ENCODE measurements at places on chromosomes 5 and 9.

DNA sequence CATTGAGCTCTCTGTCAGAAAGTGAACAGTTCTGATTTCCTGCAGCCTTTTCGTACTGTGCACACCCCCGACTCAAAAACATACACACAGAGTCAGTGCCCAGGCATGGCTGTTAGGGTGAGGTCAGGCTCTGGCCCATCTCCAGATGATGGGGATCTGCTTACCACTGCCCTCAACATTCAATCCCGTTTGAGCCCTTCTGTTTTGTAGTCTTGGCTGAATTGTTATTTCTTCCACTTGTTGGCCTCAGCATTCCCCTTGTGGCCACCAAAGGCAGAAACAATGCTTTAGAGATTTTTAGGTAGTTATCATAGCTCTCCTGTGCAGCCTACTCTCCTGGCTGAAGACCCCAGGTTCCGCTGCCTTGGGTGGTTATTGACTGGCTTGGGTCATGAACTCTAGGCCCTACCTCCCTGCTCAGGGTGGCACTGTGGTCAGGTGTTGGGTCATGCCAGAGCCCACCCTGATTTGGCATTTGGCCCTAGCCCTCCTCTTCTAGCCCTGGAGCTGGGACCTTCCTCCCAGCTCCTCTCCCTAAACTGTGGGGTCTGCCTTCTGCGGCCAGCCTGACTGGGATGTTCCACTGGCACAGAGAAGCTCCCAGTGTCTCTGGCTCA is 7.8 kb upstream of the MYOZ3 start:
- DNase-seq = no peak

GRCh38 chr5:13566871-13567339 is 377.6 kb downstream of the DNAH5 start:
- no peak for DNase-seq

DNA sequence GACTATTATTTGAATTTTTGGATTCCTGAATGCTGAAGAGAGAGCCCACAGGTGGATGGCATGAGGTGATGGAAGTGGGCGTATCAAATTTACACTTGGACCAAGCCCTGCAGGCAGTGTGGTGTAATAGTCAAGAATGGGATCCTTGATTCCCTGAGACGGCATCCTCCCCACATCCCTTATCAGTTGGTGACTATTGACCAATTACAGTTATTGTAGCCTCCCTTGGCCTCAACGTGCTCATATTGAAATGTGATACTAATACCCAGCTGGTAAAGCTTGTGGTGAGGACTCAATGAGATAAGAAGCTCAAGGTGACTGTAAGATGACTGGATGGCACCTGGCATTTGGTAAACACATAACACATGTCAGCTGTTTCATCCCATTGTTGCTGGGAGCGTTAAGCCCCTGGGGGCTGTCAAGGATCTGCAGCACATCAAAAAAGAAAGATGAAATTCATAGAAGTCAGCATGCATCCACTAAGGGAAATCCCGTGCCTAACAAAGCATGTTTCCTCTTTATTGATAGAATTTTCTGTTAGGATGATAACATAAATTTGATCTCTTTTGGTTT is 65.6 kb upstream of the IRX2 start:
- no peak for DNase-seq

DNA sequence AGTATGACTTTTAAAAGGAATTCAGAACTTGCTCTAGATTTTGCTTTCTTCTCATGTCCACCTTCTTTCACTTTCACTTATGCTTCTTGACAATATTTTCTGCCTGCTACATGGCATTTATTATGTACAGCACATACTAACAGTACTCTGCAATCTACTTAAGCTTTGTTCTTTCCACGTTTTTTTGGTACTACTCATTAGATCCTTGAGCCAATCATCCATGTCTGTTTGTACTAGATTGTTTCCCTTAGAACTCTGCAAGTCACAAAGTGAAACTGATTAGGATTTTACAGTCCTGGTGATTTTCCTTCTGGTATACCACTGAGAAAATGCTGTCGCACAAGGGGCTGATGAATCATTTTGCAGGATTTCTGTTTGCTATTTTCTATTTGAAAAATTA is 78.3 kb downstream of the PARP8 start:
- no peak for DNase-seq

DNA sequence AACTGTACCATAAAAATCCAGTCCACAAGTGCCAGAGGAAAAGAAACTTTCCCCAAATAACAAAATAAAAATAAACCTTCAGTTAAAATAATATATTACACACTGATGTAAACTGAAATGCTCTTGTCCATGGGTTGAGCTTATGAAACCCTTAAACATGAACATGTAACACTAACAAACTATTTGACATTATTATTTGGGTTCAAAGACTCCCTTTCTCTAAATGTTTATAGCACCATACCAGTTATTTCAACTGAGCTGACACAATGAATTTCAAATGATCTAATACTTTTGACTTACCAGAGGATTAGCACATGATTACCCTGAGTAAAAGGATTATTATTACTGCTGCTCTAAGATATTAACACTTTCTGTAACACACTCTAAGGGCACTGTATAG is 251.1 kb downstream of the BNC2 start:
- DNase-seq = no peak

DNA sequence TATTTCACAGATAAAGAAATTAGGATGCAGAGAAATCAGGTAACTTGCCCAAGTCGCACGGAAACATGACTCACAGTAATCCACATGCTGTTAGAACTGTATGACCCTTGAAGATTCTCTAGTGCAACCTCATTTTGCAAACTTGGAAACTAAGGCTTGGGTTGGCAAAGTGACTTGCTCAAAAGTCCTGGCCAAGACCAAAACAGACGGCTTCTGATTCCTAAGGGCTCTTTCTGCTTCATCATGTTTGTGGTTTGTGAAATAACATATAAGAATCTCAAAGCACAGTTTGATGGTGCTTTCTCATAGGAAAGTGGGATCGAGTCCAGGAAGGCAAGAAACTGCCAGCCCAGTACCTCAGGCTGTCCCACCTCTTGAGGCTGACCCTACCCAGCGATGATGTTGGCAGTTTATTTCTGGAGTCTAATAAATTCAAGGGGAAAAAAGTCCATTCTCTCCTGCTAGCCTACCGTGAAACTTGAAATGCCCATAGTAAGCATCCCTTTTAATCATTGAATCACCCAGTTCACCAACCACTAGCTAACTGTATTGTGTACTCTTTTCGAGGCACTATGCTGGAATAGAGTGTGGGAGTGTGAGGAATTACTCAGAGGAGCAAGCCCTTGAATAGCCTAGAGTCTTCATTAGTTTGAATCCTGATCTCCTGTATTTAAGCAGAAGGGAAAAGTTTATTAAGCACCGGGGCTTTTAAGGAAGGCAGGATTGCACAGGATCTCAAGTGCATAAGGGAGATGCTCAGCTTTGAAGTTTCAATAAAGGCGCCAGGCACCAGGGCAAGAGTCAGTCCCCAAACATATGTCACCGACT is 14.1 kb downstream of the CAPSL start:
- no peak for DNase-seq

DNA sequence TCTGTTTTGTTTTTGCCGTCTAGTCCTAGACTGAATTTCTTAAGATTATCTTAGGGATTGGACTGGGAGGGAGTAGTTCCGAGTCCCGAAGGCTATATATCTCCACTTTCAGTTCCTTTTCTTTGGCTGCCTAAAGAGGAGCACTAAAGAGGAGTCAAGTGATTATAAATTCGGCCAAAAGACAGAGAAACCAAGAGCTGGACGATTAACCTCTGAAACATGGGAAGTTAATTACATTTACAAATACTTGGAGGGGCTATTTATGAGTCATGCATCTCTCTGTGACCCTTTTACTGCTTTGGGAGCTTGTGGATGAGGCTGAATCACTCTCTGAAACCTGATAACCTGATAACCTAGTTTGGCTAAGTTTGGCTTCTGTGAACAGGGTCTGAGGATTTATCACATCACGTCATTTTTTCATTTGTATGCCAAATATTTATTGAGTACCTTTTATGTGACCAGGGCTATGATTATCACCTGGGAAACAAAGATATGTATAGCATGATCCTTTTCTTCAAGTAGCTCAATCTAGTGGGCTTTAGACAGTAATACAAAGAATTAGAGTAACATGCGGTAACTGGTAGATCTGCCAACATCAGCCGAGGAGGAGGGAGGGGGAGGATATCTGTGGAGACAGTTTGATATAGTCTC is 180.9 kb downstream of the CD180 start:
- no peak for DNase-seq

GRCh38 chr5:105460721-105461120 is 1898.1 kb upstream of the NUDT12 start:
- no peak for DNase-seq

- no peak for DNase-seq
These were observed 505.1 kb downstream of the CETN3 start for GRCh38 chr5:89904442-89904841.

GRCh38 chr9:99745085-99745484 is 76.6 kb upstream of the NR4A3 start:
- DNase-seq = no peak

DNA sequence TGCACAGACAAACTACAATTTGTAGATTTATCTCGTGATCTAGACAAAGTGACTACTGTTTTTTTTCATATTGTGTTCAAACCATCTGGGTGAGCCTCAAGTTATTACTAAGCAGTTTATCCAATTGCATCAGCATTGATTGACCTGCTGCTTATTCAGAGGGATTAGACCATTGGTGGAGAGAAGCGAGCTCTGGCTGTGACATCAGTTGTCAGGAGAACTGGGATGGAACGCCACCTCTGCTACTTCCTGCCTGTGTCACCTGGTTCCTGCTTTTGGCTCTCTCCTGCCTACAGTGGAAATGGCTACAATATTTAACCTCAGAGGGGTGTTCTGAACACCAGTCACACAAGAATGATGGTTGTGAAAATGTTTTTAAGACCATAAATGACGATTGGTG is 12.1 kb downstream of the NR4A3 start:
- no peak for DNase-seq

DNA sequence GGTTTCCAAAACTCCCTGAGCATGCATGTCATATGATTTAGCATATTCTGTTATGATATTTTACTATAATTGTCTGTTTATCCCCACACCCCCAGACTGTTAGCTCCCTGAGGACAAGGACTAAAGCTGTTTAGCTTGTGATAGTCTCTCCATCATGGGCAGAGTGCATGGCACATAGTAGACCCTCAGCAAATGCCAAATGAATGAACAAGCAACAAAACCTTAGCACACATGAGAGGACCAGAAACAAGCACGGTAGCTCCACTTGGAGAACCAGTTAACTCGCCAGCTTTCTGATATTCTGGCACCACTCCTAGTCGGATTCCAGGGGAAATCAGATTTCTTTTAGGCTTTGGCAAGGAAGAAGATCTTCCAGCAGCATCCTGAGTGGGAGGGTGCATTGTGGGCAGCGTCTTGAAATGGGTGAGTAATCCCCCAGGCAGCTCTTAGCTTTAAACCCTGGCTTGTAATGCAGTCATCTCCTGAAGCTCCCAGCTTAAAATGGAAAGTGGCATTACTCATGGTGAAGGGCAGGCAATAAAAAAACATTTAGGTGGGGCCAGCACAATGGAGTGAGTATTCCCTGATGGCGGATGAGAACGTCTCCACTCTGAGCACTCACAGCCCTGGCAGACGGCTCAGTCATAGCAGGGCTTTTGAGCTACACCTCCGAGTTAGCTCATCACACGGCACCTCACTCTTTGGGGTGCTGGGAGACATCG is 41.1 kb downstream of the FGF1 start:
- DNase-seq = no peak

DNA sequence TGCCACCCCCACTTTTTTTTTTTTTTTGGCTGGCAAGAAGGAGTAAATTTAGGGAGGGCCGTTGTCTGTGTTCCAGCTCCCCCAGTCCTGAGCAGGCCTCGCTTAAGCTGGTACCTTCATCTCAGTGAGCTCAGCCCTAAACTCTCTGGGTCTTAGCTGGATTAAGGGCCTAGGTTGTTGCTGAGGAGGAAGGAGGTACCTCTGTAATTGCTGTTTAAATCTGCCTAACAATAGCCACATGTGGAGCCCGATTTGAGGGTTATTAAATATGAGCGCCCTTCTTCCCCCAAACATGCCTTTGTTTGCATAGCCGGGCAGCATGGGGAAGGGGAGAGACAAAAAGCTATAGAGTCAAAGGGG is 179.0 kb upstream of the PITX1 start:
- DNase-seq = no peak

DNA sequence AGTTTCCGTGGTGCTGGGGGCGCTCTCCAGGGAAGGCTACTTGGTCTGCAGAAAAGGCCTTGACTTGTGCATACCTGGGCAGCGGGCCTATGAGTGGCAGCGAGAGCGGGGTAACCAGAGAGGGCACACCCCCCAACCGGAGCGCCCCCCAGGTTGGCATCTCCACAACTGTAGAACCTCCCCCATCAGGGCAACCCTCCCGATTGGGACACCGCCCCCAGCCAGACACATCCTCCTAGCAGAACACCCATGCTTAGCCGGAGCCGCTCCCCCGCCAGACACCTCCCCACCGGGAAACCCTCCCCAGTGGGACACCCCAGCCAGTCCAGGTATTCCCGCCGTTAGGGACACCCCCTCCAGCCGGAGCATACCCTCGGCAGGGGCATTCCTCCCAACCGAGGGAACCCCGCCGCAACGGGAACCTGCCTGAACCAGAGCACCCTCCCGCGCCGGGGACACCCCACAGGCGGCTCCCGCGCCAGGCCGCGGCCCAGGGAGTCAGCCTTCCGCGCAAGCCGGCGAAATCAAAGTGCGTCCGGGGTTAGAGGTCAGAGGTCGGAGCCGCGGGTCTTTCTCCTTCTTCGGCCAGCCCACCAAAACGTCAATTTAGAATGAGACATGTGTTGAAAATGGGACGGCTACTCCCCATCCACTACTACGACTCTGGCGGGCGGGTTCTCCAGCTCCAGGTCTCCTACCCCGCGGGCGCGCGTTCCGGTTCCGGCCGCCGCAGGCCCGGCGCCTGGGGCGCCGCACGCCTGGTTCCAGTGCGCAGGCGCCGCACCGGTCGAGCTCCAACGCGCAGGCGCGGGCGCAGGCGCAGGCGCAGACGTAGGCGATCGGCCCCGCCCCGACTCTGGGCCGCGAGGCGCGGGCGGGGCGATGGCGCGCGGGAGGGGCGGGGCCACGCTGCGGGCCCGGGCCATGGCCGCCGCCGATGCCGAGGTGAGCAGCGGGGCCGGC is at the start of gene EHMT1:
Gene EHMT1 (plus strand): TSS at position 901 of the 963 bp plus-strand sequence. CDS start 24 bp downstream, at position 925.
- peak; percentile 90 for DNase-seq

DNA sequence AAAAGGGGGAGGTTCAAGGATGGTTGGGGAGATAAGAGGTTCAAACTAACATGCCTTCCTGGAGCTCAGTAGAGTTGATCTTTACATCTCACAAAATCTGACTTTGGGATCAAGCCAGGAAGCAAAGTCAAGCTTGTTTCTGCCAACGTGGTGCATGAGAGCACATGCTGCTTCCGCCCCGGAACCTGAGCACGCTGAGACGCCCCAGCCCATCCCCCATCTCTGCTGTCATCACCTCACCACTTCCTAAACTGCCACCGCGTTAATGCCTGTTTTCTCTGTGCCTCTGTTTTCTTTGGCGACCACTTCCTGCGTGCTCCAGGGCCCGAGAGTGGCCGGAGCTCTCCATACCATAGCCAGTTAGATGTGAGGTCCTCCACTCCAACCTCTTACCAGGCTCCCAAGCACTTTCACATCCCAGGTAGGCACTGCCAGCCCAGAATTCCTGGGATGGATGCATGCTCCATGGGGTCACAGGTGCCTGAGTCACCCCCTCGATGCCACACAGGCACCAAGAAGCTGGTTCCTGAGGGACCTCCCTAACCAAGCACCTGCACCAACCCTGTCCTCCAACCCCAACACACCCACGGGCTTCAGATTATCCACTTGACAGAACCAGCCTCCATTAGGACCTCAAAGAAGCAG is 31.2 kb upstream of the AFAP1L1 start:
- peak; percentile 58 for DNase-seq

GRCh38 chr9:128595471-128595870 is 43.1 kb downstream of the SPTAN1 start:
- no peak for DNase-seq

- DNase-seq = no peak
These were observed 39.2 kb upstream of the HAND1 start for GRCh38 chr5:154517181-154517580.

All from T-helper 17 cell (primary cell).